Stimulated activated CD4-positive, alpha-beta T cell treated with anti-CD3 and anti-CD28 coated beads, TNF-alpha, amount 100 ng/mL, for 4 hours (primary cell): ENCODE measurements at places on chromosomes 1 and 21.

- peak; percentile 41 for DNase-seq
These were observed 544 bp downstream of the ILDR2 start for GRCh38 chr1:166974647-166975345.

DNA sequence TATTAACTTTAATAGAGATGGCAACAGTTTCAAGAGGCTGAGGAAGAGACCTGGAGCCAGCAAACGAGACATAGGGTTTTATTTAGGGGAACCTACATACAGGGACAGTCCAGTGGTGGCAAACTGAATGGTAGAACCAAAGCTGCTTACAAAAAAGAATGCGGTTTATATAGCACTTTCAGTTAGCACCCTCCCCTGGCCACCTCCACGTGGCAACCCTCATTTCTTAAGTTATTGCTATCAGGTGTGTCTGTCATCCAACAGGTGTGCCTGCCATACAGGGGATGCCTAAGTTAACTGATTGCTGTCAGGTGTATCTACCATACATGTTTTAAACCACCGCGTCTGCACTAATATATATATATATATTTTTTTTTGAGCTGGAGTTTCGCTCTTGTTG is 129.2 kb upstream of the DUSP10 start:
- no peak for DNase-seq

- no peak for DNase-seq
These were observed 71.8 kb downstream of the ODF2L start for GRCh38 chr1:86324130-86324822.

DNA sequence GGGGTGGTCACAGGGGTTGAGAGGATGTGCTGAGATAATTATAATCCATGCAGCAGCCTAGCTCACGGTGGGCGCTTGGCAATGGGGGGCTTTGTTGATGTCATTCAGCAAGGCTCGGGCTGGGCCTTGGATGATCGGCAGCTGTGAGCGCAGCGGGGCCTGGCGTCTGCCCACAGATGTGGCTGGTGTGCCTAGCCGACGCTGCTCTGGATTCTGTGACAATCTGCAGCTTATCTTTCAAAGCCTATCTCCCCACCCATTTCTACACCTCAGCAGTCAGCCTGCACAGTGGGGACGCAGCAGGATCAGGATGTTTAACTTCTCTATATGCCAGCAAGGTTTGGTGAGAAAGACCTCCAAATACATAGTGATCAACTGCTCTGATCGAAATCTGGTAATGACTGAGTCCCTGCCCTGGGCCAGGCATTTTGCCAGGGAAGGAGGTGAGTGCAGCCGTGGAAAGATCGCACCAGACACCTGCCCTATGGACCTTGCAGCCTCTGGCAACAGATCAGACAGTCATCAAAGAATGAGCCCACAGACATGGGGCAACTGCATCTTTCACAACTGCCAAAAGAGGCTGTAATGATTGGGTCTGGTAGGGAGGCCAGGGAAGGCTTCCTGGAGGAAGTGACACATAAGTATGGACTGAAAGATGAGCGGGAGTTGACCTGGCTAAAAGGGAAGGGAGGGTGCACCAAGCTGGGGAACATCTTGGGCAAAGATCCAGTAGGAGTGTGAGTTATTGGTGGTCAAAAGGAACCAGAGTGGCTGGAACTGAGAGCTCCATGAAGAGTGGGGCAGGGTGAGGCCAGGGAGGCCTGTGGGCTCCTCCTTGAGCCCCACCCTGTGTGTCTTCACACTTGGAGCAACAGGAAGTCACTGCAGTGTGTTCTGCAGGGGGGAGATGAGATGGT is 35.3 kb downstream of the EPHB2 start:
- no peak for DNase-seq

DNA sequence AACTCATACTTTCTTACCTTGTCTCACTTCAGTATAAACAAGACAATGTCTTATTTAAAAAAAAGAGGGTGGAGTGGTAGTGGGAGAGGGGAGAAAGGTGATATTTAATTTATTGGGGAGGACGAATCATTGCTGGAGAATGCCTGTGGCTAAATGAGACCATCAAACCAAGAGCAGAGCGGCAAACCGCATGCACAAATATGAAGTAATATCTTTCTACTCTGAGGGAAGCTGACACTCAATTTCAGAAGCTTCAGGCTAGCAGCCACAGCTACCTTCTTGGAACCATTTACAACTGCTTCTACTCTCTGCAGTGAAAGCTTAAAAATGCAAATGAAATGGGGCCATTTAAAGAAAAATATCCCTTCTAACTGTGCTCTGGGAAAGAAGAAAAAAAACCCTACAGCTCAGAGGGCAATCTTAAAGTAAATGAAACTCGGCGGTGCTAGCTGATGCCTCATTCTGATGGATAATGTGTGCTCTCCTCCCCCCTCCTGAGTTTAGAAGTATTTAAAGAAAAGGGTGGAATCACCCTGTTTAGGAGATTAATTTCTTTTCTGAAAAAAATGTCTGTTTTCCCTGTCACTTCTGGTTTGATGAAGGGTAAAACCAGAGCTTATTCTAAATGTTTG is 178.2 kb upstream of the CAMK1G start:
- no peak for DNase-seq

DNA sequence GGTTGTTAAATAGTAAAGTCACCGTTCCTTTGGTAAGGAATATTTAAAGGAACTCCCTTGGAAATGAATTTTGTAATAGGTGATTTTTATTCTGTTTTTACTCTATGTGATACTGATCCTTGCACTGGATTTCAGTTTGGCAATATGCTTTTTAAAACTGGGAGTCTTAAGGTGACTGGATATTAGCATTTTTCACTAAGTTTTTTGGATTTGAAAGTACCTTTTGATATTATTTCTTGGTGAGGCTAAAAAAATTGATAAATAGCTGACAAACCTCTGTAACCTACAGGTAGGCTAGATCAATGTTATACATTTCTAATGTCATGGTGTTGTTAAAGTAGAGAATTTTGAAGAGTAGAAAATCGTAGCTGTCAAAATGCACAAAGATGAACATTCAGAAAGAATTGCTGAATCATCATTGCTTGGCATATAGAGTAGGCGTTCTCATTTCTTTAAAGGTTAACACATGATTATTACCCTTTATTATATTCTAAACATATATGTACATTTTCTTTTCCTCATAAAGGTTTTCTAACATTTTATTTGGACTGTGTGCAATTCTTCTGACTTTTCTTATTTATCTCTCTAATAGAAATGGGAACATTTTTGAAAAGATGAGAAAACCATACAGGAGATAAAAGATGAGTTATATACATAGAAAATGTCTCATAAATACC is 1.5 kb upstream of the DNAJB4 start:
- no peak for DNase-seq

DNA sequence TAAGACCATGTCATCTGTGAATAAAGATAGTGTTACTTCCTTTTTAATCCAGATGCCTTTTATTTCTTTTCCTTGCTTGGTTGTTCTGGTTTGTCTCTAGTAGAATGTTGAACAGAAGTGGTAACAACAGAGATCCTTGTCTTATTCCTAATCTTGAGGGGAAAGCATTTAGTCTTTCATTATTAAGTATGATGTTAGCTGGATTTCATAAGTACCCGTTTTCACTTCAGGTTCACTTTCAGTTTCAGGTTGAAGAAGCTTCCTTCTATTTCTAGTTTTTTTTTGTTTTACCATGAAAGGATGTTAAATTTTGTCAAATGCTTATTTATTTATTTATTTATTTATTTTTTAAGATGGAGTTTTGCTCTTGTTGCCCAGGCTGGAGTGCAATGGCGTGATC is 22.3 kb upstream of the AGPAT3 start:
- DNase-seq = no peak

- DNase-seq = no peak
These were observed 28.1 kb upstream of the AK4 start for GRCh38 chr1:65119951-65120350.
